ENCODE measurements at places on chromosomes 5 and 9. TPM values are rescaled to one million over a fixed set of nuclear protein-coding genes. Genes with fewer than 3 reads are reported as not detected.

Gene ZNF462
- polyA plus RNA-seq: 12.4 TPM

DNA sequence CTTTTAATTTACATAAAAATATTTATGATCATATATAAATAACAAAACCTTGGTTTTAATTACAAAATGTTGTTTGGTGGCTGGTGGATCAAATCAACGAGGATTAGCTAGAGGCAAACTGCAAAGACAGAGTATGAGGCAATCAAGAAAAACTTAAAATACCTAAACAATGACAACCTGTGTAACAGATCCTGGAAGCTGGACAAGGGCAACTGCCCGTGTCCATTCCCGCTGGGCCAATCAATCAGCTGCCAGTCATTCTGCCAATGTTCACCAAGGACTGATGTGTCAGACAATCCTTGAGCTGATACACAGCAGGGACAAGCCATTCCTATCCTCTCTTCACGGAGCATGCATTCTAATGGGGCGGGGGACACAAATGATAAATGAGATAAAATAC, 3.2 kb upstream of the TENT4A start:
- DNase-seq: no peak

- DNase-seq: no peak
These were observed 717.9 kb upstream of the WWC1 start for GRCh38 chr5:167573370-167574127.

Gene PAIP2
- polyA plus RNA-seq: 79.9 TPM

Gene LRRC19
- polyA plus RNA-seq: 83.7 TPM

Gene ZNF366
- polyA plus RNA-seq: 2.1 TPM

Gene SLC23A1
- 49.8 TPM for polyA plus RNA-seq

Gene SNX24
- polyA plus RNA-seq: 28.4 TPM

- no peak for DNase-seq
These were observed 32.9 kb upstream of the ENTREP1 start for GRCh38 chr9:69292078-69292477.

GRCh38 chr9:7536310-7536939, 263.2 kb downstream of the DMAC1 start:
- peak; percentile 26 for DNase-seq
